ENCODE measurements at places on chromosomes 12 and 14. TPM values are rescaled to one million over a fixed set of nuclear protein-coding genes. Genes with fewer than 3 reads are reported as not detected.

- no peak for DNase-seq
Measured at GRCh38 chr12:117936722-117937484, 31.9 kb downstream of the KSR2 start.

DNA sequence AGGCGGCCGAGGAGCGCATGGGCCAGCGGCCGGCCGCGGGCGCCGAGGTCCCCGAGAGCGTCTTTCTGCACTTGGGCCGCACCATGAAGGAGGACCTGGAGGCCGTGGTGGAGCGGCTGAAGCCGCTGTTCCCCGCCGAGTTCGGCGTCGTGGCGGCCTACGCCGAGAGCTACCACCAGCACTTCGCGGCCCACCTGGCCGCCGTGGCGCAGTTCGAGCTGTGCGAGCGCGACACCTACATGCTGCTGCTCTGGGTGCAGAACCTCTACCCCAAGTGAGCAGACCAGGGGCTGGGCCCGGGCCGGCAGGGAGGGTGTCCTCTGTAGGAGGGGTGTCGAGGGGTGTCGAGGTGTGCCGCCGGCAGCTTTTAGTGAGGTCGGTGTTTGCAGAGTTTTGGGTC, 4.1 kb downstream of the TNFAIP2 start:
- DNase-seq, result no peak

GRCh38 chr14:71243697-71244096, 336.4 kb downstream of the PCNX1 start:
- no peak for DNase-seq

DNA sequence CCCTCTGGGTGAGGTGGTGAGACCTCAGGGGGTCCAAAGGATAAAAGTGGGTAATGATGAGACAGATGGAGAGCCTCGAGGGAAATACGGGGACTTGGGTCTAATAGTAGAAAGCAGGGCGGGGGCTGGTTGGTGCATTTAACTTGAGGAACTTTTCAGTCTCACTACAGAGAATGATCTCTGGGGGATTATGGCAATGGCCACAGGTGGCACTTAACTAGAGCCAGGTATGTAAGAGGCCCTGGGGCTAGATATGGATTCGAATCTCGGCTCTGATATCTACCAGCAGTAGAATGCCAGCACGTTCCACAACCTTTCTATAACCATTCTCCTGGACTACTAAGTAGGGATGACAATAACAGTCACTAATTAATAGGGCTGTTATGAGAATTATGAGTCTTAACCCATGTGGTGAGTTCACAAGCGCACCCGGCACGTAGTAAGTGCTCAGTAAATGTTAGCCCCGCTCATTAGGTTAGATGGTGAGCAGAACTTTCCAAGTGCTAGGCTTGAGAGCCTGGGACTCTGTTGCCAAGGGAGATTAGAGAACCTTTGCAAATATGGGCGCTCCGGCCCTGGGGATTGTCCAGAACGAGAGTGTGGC, 888 bp upstream of the PLXNC1 start:
- DNase-seq, result no peak

GRCh38 chr12:93153321-93153720, 224.2 kb upstream of the EEA1 start:
- no peak for DNase-seq

DNA sequence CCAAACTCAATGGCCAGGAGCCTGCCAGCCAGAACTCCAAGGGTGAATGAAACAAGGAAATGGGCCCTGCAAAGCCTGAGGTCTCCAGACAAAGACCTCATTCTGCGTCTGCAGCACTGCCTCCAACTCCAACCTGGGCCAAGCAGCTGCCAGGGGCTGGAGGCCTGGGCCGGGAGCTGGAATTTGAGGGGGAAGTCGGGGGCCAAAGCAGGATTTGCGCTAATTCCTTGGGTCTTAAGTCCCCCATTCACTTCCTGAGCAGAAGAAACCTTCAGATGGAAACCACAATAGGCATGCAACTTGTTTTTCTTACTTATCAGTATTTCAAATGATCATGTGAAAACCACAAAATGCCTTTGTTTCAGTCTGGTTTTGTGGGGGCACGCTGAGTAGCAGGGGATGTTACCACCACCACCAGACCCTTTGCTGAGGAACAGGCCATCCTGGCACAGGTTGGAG, 23.0 kb upstream of the TC2N start:
- DNase-seq, result no peak

GRCh38 chr12:65863972-65864371, 39.7 kb downstream of the HMGA2 start:
- no peak for DNase-seq

DNA sequence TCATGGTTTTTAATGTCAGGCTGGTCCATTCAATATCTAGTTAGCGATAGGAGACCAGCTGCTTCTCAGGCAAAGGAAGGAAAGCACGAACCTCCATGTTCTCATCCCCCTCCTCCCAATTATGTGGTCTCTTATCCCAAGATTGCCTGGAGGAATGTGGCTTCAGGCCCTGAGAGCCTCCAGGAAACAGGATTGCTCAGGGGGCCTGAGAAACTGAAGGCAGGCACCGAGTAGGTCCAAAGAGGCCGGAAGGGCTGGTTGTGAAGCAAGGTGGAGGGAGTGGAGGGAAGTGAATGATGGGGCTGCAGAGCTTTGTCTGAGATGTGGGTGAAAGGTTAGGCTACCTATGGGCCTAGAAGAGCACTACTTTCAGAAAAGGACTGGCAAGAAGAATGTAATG, 188.2 kb upstream of the DDHD1 start:
- DNase-seq, result no peak

The DAO gene
- not detected for total RNA-seq

The IQSEC3 gene
- 0.18 TPM for total RNA-seq

The MORN3 gene
- 0.73 TPM for total RNA-seq

DNA sequence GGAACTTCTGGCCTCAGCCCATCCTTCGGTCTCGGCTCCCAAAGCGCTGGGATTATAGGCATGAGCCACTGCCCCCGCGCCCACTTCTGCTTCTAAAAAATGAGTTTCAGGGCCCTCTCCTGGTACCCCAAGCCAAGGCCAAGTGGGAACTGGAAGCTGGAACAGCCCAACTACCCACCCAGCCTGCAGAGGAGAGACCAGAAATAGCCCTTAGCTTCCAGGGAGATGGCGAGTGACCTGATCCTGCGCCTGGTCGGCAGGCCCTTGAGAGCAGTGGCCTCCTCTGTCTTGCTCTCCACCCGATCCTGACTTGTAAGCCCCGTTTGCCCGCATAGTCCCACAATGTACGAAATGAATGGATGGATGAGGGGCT, 31.2 kb upstream of the PLEKHG6 start:
- no peak for DNase-seq

- no peak for DNase-seq
Measured at GRCh38 chr12:54974279-54974678, 10.3 kb downstream of the TESPA1 start.

- DNase-seq, result no peak
Measured at GRCh38 chr14:75431827-75432226, 4.0 kb downstream of the JDP2 start.

DNA sequence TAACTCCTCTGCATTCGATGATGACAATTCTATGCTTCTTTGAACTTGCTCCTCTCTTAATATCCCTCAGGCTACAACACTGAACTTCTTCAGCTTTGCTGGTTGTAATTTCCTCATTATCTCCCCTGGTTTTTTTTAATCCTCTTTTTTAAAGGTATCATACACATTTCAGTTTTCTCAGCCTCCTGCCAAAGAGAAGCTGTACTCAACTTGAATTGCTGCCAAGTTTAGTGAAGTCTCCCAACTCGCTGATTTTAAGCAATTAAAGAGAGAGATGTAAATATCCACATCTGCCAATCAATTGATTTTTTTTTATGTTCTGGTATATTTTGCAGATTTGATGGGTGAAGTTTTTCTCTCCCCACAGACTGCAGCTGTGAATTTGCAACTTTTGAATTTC, 817.8 kb downstream of the GALC start:
- no peak for DNase-seq

GRCh38 chr12:13208533-13209435, 12.3 kb downstream of the EMP1 start:
- no peak for DNase-seq

DNA sequence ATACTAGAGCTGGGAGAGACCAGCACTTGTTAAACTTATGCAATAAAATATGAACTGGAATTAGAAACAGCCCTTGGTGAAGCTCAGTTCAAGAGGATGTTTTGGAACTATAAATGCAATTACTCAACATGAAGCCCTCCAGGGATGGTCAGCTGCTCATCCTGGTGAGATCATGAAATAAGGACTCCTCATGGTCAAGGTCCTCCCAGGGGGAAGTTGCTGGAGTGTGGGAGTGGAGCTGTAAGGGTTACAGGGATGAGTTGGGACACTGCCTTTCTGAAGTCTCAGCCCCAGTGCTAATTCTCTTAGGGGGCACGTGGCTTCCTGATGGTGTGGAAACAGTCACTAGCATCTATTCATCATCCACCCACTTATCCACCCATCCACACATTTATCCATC, 301.7 kb upstream of the SFSWAP start:
- no peak for DNase-seq

The BMP4 gene
- 50.6 TPM for total RNA-seq

- DNase-seq, result no peak
Measured at GRCh38 chr14:68127166-68127565, 307.6 kb downstream of the RAD51B start.

- no peak for DNase-seq
Measured at GRCh38 chr12:68119724-68120211, 39.8 kb downstream of the IFNG start.

DNA sequence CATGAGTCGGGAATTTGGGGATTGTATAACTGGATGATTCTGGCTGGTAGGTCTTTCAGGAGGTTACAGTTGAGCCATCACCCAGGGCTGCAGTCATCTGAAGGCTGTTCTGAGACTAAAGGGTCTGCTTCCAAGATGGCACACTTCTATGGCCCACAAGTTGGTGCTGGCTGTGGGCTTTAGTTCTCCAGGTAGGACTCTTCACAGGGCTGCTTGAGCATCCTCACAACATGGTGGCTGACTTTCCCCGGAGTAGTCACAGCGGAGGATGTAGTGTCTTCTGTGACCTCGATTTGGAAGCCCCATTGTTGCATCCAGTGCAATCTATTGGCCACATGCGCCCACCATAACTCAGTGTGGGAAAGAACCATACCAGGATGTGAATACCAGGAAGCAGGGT, 14.4 kb downstream of the PHETA1 start:
- DNase-seq, result no peak

DNA sequence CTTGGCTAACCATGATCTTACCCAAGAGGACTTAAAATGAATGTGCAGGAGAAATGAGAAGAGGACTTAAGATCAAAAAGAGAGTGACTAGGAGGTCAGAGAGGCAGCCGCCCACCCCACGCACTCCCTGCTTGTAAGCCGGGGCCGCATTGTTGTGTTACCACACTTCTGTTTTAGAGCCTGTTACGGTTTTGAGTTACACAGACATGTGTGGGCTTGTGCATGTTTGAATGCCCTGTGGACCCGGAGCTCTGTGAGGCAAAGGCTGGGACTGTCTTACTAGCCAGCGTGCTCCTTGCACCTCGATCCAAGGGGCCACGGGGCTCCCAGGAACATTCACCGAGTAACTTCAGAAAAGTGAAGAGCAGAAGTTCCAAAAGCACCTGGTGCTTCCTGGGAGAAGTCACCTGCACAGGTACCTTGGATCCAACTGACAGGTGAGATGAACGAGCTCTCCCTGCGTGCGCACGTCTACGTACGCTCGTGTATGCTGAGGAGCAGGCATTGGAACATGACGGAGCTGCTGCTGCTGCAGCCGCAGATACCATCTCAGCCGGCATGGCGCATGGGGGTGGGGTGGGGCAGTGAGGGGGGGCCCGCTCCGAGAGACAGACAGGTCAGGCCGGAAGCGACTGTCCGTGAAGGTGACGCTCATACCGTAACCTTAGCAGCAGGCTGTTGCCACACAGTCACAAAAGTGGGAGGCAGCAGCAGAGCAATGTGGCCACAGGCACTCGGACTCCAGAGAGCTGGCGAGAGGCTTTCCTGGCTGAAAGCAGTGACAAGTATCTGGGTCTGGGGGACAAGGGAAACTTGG, 23.7 kb downstream of the SFSWAP start:
- no peak for DNase-seq

The BIN2 gene
- total RNA-seq, result not detected

The NRIP2 gene
- total RNA-seq, result not detected

DNA sequence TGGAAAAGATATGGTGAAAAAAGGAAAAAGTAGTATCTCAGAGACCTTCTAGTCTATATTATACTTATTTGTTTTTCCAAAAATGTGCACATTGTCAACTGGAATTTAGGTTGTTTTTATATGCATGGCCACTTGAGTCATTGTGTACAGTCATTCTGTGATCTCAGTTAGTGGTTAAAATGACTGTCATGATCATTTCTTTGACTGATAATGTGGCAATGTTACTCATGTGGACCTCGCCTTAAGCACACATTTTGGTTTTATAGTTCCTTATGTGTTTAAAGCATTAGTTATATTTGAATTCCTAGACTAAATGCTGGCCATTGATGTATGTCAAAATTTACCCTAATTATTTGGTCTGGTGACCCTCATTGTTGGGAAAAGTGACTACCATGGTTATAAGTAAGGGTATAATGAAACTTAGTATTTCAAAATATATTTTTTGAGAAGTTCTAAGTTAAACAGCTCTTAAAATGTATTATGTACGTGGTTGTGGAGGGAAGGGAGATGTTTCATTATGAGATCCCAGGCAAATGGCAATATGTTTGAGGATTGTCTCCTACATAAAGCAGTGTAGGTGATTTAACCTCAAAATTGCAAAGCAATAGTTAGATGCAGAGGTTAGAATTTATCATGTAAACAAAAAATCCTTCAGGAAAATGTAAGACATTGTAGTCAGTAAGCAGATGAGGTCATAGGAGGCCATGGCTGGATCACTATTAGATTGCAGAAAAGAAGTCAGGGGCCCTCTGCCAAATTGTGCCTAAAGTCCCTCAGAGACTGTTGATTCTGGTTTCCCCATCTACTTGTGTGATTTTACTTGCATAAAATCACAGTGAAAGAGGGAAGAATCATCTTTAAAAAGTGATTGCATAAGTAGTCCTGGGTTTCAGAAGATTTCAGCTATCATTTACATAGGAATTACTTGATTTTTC, 17.5 kb downstream of the PNMA1 start:
- no peak for DNase-seq

- no peak for DNase-seq
Measured at GRCh38 chr14:24634158-24634557, at the start of gene GZMB. TSS of gene GZMB (minus strand) at chr14:24634190. CDS start at chr14:24634160, 30 bp downstream.

- DNase-seq, result no peak
Measured at GRCh38 chr12:4700621-4701026, 19.6 kb upstream of the GALNT8 start.

- no peak for DNase-seq
Measured at GRCh38 chr12:131608740-131609690, 101.9 kb upstream of the SFSWAP start.

GRCh38 chr12:132620899-132621656, 2.5 kb downstream of the P2RX2 start:
- no peak for DNase-seq

- DNase-seq, result no peak
Measured at GRCh38 chr14:70982200-70982599, 74.9 kb downstream of the PCNX1 start.
